ENCODE measurements at places on chromosomes 12 and 14. TPM values are rescaled to one million over a fixed set of nuclear protein-coding genes. Genes with fewer than 3 reads are reported as not detected.

GRCh38 chr14:85536833-85537190, 6.9 kb downstream of the FLRT2 start:
- DNase-seq = no peak

- DNase-seq = no peak
These were observed 18.7 kb upstream of the CLMN start for GRCh38 chr14:95338436-95338835.

- no peak for DNase-seq
These were observed 291.2 kb downstream of the AKAP6 start for GRCh38 chr14:32620303-32620702.

DNA sequence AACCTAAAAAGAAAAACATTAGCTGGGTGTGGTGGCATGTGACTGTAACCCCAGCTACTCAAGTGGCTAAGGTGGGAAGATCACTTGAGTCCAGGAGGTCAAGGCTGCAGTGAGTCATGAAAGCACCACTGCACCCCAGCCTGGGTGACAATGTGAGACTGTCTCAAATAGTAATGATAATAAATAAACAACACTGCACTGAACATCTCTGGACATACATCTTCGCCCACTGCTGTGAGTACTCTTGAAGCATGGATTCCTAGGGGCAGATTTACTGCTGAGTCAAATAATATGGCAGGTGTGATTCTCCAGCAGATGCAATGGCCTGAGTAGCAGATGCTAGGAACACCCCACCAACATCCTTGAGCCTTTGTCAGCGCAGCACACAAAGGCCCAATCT, 23.6 kb downstream of the ABCB9 start:
- peak; percentile 78 for DNase-seq

DNA sequence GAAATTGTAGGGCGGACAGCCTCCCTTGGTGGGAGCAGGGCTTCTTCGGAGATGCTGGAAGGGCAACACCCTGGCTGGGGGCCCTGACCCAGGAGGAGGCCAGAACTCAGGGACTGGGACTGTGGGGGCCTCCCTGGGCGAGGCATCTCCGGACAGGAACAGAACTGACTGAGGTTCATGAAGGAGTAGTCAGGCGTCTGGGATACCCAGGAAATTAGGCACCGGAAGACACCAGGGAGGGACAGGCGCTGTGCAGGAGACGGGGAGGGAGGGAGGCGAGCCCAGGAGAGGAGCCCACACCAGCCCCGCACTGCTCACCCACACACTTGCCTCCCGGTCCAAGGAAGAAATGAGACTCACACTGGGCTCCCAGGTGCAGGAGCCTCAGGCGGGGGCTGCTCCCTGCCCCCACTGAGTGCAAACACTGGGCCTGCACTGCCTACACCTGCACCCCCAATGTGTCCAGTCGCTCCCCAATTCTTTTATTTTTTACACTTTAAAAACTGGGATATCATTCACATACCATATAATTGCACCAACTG, 262.6 kb upstream of the SFSWAP start:
- DNase-seq = no peak

Gene PDZRN4
- 2.9 TPM for total RNA-seq

DNA sequence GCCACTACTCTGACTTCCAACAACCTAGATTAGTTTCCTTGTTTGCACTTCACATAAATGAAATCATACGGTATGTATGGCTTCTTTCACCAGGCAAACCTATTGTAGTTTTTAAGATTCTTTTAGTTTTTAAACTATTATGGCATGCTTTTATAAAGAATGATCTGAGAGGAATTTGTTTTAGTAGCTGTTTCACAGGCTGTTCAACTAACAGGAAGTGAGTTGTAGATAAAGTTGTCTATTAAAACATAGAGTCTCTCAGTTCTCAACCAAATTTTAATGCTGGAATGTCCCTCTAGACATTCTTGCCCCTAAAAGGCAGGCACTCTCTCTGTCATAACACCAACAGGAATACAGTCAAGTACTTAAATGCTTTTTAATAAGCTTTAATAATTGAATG, 102.7 kb upstream of the DACT1 start:
- no peak for DNase-seq

Gene PTGDR
- 3.8 TPM for total RNA-seq

- DNase-seq = no peak
These were observed 58.9 kb downstream of the GPR65 start for GRCh38 chr14:88063811-88064210.

Gene PCED1B
- total RNA-seq = not detected

DNA sequence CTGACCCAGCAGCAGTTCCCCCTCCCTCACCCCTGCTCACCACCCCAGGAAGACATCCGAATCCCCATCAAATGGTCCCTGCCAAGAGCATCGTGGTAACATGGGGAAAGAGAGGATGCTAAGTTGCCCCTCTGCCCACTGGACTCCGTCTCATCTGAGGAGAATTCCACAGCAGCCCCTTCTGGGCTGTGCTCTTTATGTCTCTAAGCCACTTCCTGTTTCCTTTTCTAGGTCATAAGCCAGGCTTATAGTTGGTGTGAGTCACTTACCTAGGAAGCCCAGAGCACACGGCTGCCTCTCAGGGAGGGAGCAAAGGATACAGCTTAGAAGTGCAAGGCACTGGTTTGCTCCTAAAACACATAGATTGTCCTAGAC, 76.0 kb downstream of the VCPKMT start:
- peak; percentile 79 for DNase-seq

Gene HOXC12
- total RNA-seq = not detected

DNA sequence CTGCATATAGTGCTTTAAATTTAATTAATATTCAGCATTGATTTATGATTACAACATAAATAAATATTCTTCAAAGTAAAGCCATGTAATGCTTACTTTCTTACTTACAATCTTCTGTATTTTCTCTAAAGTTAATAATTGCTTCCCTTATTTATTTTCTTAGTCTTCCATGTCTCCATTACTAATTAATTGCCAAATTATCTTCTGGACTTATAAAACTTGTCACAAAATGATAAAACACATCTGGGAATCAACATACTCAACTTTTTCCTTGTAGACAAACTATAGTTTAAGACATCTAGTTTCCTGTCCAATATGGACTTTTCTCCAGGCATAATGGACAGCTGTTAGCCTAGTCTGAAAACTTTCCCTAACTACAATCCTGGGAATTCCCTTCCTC, 466.6 kb downstream of the FLRT2 start:
- DNase-seq = no peak

- no peak for DNase-seq
These were observed 71.9 kb downstream of the TBX3 start for GRCh38 chr12:114612062-114612461.

- no peak for DNase-seq
These were observed 26.0 kb downstream of the ZNF664 start for GRCh38 chr12:123998991-123999359.

DNA sequence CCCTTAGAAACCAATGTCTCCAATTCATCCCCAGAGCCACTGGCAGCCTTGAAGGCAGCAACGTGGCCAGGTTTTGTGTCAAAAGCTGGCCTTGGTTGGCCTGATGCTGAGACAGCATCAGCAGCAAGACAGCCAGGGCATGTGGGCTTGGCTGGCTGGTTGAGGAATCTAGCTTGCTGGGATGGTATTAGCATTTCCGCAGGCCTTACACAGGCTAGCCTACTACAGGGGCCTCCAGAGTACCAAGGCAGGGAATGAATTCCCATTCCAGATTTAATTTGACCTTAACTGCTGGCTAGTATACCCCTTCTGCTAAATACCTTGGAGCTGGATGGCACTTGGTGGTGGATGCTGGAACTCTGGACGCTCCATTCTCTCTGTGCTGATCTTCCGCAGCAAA, 15.8 kb downstream of the NGDN start:
- DNase-seq = no peak

DNA sequence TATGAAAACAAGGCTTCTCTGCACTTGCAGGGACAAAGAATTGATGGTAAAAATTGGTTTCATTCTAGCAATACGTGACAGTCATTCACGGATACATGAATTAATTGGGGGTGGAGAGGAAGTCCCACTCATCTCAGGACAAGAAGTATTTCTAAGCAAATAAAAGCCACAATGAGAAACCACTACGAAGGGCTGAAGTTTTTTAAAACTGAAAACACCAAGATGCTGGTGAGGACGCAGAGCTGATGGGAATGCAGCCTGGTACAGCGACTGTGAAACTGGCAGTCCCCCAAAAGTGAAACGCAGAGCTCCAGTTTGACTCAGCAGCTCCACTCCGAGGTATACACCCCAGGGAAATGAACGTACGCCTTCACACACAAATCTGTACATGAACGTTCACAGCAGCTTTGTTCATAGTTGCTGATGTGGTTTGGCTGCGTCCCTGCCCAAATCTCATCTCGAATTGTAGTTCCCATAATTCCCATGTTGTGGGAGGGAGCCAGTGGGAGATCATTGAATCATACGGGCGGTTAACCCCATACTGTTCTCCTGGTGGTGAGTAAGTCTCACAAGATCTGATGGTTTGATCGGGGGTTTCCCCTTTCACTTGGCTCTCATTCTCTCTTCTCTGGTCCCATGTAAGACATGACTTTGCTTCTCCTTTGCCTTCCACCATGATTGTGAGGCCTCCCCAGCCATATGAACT, 89.0 kb downstream of the SCARB1 start:
- peak; percentile 31 for DNase-seq

Gene ADAM21
- not detected for total RNA-seq

- no peak for DNase-seq
These were observed 56.6 kb downstream of the TRPV4 start for GRCh38 chr12:109776624-109777023.

GRCh38 chr12:30794591-30795409, 40.0 kb upstream of the CAPRIN2 start:
- no peak for DNase-seq

GRCh38 chr12:94648578-94648977, 1.8 kb downstream of the TMCC3 start:
- DNase-seq = no peak

Gene KRT6C
- total RNA-seq = 0.67 TPM

Gene FOXN4
- not detected for total RNA-seq

Gene SYT10
- total RNA-seq = not detected

- DNase-seq = no peak
These were observed 1.4 kb downstream of the FAR2 start for GRCh38 chr12:29150462-29150861.

DNA sequence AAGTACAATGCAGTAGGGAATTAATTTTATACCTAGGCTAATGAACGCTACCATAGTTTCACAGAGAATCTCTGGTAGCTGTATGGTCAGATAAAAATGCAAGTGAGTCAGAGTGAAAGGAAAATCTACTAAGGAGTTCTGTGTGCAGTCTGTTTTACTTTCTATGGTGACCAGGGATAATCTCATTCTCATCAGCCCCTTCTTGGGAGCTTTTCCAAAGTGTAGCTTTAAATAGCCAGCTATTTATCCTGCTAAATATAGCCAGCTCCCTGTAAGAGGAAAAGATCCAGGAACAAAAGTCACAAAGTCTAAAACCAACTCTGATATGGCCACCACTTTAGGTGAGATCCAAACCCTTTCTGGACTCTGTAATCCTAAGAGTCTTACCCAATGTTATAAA, 75.5 kb downstream of the TMEM116 start:
- DNase-seq = no peak

Gene CLEC2A
- total RNA-seq = not detected

Gene RAPGEF3
- total RNA-seq = 16.5 TPM

DNA sequence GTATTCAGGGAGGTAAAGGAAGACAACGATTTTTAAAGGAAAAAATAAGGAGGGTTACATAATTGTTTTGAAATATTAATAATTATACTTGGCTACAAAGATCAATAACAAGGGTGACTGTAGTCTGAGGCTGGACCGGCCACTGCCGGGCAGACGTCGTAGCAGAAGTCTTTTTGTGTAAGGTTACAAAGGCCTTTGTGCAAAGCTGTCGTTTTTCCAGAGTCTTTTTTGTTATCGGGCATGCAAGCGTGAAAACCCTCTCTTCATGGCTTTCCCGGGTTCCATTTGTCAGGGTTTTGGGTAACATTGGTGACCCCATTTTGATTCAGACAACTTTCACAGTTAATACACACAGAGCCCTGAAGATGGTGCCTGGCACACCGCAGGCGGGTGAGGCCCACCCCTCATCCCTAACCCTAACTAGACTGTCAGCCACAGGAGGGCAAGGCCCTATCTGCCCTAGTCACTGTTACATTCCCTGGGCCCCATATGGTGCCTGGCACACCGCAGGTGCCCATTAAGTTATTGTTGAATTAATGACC, 31.3 kb downstream of the RILPL1 start:
- DNase-seq = no peak

DNA sequence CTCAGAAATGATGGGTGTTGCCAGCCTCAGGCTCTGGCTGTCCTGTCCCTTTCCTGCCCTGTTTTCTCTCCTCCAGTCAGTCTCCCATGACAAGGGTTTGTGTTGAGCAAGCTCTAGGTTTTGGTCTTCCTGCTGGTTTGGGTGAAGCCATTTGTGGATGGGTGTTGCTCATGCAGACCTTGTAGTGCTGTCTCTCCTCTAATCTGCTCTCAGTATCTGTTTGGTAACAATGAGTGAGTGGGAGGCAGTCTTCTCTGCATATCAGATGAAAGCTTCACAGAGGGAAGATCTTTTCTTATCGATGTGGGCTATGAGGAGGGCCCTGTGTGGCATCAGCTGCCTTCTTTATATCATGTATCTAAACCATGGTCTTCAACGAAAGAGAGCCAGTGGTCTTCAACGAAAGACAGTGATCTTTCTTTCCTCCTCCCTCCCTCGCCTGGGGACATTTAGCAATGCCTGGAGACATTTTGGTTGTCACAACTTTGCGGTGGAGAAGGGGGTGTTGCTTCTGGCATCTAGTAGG, 3.6 kb downstream of the CMA1 start:
- no peak for DNase-seq

DNA sequence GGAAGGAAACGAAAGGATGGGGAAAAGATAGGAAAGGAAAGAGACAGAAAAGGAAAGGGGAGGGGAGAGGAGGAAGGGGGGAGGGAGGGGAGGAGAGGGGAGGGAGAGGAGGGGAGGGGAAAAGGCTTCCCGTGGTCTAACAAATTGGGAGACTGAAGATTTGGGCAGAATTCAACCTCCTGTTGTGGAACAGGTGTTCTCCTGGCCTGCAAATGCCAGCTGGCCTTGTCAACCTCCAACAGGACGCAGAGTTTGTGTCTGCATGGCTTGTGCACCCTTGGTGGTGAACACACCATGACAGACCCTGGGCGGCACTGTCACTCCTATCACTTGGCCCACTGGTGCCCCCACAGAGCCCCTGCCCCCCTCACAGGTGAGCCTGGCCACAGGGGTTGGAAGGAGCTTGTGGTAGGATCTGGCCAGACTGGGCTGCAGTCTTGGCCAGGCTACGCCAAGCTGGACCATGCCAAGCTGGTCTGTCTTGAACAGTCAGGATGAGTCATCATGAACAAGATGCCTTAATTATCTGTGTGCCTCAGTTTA, 321.6 kb downstream of the BCL11B start:
- DNase-seq = no peak

Gene SMIM41
- total RNA-seq = 1.4 TPM

- peak; percentile 5 for DNase-seq
These were observed 70.5 kb downstream of the LGMN start for GRCh38 chr14:92677955-92678354.

Gene NUP37
- 5.5 TPM for total RNA-seq

- no peak for DNase-seq
These were observed 155.6 kb downstream of the ETV6 start for GRCh38 chr12:11805043-11805442.

- DNase-seq = no peak
These were observed 125.5 kb upstream of the ARHGAP5 start for GRCh38 chr14:31951638-31951964.

Measured in Peyer's patch (tissue), 4 donors.